GM23248 (cell line): ENCODE measurements at places on chromosomes 16 and 17.

DNA sequence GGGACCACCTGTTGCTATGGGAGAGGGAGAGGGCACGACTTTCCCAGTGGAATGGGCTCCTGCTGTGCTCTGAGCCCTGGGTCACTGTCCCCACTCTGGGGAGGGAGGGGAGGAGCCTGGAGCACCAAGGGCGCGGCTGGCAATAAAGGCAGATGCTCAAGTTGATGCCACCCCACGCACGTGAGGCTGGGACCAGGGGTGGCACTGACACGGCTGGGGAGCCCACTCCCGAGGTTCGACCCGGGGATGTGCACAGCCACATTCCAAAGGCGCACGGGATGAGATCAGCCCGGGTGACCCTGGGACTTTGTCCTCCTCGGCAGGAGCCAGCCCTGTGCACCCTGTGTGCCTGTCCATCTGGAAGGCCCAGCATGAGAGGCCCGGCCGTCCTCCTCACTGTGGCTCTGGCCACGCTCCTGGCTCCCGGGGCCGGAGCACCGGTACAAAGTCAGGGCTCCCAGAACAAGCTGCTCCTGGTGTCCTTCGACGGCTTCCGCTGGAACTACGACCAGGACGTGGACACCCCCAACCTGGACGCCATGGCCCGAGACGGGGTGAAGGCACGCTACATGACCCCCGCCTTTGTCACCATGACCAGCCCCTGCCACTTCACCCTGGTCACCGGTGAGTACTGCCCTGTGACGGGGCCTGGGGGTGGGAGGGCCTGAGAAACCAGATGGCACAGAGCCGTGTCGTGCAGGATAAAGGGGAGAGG lies at the start of gene ENPP7:
ENPP7 (plus strand) TSS at position 175 of the 715 bp plus-strand sequence; CDS start at position 372, 197 bp downstream.
- DNase-seq, result no peak

DNA sequence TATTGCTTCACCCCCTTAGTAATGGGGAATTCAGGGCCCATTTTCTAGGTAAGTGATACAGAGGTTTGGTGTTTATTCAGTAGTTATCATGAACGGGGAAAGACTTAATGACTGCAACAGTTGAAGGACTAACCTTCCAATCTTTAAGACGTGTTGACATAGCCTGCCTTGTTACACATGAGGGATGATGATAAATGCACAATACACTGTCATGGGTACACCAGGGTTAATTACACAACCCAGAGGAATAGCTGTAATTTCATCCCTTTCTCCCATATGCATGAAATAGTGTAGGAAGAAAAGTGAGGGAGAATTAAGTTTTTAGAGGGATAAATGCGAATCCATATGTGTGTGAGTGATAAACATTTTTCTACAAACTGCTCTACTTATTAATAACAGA lies 10.7 kb downstream of the MYH4 start:
- no peak for DNase-seq

- no peak for DNase-seq
Observed at GRCh38 chr16:5045499-5046115, 11.9 kb upstream of the NAGPA start.

GRCh38 chr17:28390984-28391383 lies 15.0 kb downstream of the SLC46A1 start:
- DNase-seq, result no peak

GRCh38 chr17:55584055-55584685 lies 72.9 kb upstream of the SMIM36 start:
- peak; percentile 56 for DNase-seq

GRCh38 chr17:57539529-57540301 lies 205.4 kb downstream of the CCDC182 start:
- DNase-seq, result no peak

- DNase-seq, result peak; percentile 85
Observed at GRCh38 chr17:15255713-15256454, 9.2 kb downstream of the PMP22 start.

GRCh38 chr17:8292639-8293395 lies 2.4 kb downstream of the SLC25A35 start:
- no peak for DNase-seq

GRCh38 chr17:73232587-73233373 lies 28.9 kb downstream of the CPSF4L start:
- peak; percentile 67 for DNase-seq

DNA sequence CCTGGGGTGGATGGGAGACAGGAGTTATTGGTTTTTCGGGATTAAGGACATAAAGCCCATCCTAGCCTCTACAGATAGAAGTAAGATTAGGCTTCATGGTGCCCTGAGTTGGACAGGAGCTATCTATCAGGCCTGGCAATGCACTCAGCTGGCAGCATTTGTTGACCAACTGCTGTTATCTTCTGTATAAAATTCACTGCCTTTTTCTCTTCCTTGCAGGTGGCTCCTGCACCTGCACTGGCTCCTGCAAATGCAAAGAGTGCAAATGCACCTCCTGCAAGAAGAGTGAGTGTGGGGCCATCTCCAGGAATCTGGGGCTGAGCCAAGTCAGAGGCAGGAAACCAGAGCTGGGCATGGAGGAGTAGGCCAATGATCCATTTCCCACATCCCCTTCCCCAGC lies 579 bp downstream of the MT1A start:
- DNase-seq, result no peak

DNA sequence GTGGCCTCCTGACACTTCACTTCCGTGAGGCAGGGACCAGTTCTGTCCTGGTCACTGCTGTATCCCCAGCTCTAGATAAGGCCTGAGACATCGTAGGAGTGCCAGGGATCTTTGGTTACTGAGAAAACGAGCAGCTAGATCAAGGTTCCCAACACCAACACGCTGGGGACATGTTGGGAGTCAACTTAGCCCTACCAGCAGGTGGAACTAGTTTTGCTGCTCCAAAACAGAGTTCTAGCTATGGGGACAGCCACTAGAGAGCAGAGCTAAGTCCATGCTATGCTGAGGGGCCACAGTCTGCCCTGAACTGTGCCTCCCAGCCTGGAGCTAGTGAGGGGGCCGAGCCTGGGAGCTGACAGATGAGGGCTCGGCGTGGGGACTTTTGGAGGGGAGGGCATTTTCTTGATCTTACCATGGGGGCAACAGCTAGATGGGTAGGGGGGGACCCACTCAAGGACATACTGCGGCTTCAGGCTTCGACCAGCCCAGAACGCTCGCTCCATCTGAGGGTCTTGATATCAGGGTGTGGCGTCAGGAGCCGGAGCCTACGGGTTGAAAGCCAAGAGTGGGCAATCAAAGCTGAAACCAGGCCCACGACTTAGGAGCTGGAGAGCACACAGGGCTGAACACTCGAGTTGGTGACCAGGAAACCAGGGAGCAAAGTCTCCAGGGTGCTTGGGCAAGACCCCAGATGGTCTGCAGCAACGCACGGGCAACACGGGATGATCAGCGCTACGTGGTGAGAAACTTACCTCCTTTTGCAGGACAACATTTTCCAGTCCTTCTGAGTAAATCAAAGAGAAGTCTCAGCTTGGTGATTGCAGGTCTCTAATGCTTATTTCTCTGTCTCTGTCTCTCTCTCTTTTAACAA lies 13.4 kb downstream of the SNX20 start:
- no peak for DNase-seq

DNA sequence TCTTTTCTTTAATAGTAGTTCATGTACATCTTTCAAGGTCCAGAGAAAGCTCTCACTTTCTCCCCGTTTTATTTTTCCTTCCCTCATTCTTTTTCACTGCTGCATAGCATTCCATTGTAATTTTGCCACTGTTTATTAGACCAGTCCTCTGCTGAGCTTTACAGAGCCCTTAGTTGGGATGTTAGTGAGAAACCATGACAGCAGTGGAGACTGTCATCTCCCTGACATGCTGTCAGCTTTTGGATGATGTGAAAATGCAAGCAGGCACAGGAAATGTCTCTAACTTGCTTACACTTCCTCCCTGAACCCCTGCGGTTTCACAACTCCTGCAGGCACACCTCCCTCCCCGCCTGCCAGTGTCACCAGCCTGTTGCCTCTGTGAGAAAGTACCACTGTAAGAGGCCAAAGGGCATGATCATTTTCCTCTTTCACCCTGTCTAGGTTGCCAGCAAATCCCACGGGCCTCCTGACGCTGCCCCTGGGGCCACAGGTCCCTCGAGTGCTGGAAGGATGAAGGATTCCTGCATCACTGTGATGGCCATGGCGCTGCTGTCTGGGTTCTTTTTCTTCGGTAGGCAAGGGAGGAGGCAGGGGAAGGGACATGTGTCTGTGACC lies at the start of gene ITGAL:
ITGAL (plus strand) TSS at position 415 of the 615 bp plus-strand sequence; CDS start at position 511, 96 bp downstream.
- no peak for DNase-seq

DNA sequence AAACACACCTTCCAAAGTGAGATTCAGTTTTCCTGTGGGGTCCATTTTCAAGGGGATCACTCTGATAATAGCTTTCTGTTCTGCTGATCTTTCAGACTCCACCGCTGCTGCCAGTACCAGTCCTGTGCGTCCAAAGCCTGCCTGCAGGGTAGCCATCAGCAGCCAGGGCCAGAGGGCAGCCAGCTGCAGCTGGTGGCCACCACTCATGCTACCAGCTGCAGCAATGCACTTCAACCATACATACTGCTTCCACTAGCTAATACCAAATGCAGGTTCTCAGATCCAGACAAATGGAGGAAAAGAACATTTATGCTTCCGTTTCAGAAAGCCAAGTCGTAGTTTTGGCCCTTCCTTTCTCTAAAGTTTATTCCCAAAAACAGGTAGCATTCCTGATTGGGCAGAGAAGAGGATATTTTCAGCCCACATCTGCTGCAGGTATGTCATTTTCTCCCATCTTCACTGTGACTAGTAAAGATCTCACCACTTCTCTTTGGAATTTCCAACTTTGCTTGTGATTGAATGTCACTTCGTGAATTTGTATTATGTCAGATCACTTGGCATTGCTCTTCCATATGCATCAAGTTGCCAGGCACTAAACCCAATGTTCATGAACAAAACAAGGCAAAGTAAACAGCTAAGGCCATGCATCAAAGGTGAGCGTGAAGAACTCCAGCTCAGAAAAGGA lies 1.8 kb downstream of the RNF43 start:
- DNase-seq, result no peak
